AG09309 (cell line): ENCODE measurements at places on chromosomes 6 and 20.
A peak's percentile ranks its signal among the peaks of the same experiment; 100 is the strongest.

- peak; percentile 13 for DNase-seq
Observed at GRCh38 chr20:50654904-50655303, 36.4 kb downstream of the RIPOR3 start.

DNA sequence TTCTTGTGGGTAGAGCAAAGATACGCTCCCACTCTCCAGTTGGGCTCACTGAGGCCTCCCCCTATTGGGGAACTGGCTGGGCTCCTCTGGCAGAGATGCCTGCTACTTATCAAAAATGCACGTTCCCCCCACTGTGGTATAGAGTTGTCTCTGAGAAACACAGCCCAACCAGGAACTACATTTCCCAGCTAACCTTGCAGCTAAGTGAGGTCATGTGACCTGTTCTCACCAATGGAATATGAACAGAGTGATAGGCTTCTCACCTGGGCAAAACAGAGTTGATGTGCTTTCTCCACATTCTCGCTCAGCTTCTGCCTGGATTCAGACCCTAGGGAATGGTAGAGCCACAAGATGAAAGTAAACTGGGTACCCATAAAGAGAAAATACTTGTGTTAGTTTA, 49.1 kb upstream of the PTPRT start:
- DNase-seq, result no peak

DNA sequence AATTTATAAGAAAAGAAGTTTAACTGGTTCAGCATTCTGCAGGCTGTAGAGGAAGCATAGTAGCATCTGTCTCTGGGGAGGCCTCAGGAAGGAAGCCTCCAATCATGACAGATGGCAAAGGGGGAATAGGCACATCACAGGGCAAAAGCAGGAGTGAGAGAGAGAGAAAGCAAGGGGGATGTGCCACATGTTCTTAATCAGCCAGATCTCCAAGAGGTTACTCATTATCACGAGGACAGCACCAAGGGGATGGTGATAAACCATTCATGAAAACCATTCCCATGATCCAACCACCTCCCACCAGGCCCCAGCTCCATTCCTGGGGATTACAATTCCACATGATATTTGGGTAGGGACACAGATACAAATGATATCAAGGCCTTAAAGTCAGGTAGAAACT, 217.5 kb upstream of the TCF21 start:
- no peak for DNase-seq

DNA sequence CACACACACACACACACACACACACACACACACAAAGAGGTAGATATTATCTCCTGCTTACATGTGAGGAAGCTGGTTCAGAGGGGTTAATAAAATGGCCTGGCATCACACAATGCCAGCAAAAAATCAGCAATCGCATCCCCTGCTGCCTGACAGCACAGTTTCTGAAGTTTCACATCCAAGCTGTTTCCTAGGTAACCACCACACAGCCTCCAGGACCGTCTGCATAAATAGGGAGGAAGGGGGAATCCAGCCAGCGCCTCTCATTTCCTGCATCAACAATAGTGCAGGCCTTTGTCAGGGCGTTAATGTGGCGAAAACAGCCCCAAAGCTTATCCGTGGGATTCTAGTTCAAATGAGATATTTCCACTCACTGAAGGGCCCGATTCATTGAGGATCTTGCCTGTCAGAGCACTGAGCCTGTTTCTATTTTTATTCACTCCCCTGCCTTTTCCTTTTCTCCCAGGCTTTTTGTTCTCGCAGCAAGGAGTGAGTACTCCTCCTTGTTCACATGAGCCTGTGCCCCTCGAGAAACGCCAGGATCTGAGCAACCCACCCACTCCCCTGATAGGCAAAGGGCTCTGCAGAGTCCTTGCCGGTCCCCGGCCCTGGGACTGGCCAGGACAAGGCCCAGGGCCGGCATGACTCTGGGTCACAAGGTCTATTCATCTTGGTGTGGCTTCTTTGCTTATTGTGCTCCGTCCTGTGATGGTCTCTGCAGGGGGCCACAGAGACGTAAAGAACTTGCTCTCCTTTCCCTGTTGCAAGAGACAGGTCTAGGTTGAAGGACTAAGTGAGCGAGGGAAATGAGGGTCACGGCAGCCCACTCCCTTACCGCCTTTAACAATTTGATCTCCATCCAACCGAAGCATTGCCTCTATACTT, 32.7 kb downstream of the TUBB2B start:
- DNase-seq, result no peak

DNA sequence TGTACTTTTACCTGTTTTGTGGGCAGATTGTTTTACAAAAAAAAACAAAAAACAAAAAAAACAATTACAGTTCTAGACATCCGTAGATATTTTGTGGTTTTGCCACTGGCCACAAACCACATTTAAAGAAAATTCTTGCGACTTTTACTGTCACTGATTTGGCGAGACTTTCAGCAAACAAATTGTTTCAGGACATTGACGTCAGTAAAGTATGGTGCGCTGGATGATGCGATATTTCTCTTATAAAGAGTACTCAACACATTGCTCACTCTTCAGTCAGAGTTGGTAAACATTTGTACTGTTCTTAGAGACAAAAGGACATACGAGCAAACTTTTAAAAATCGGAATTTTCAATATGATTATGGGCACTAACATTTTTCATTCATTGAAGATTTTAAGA, 229.8 kb downstream of the HAO1 start:
- DNase-seq, result no peak

DNA sequence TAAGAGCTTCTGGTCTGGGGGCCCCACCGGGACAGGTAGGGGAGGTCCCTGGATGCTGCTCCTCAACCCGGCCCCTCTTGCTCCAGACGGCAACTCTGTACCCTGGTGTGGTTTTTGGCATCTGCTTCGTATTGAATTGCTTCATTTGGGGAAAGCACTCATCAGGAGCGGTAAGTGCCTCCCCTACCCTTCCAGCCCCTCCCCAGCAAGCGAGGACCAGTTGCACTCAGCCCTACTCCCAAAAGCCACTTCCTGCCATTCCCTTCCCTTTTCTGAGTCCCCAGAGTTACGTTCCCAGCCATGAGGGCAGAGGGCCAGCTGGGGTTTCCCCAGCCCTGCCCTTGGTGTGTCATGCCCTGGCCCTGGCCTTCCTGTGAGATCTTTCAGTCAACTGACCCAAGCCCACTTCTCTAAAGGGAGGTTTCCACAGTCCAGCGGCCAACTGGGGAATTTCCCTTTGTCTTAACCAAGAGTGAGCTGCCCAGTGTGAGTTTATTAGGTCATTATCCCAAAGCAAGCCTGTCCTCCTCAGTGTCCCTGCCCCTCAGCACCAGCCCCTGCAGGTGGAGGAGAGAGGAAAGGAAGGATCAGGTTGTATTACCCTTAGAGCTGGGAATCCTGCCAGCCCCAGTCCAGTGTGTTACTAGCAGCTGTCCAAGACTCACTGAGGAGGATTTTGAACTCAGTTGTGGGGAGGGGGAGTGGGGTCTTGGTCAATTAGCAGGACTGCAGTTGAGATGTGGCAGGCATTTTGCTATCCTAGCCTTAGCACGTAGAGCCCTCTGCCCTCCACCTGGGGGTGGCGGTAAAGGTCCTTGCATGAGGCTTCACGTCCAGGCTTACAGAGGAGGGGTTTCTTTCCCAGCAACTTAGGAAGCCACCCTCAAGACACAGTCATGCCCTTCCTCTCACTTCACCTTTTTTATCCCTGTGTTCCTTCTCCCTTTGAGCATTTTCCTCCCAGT, 45.8 kb downstream of the TM9SF4 start:
- DNase-seq, result peak; percentile 35

DNA sequence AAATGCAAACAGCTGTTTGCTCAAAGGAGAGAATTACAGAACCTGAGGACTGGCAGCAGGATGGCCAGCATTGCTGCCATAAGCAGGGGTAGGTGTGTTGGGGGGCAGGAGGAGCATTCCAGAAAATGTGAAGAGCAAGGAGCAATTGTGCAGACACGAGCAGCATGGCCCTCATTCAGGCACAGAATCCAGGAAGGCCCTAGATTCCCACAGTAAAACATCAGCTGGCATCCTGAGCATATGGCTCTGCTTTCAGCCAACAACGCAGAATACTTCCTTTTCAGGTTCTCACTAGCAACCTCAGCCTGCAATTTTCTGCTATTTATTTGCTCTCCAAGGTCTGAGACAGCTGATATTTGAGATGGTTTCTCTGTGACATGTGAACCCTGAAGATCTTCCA, 243.4 kb upstream of the POU3F2 start:
- no peak for DNase-seq

- DNase-seq, result no peak
Observed at GRCh38 chr20:49337357-49337756, 59.5 kb upstream of the ZNFX1 start.
